ENCODE measurements at places on chromosomes 5 and 9. TPM values are rescaled to one million over a fixed set of nuclear protein-coding genes. Genes with fewer than 3 reads are reported as not detected.

Gene PCDHB7
- total RNA-seq, result not detected

Gene APBA1
- total RNA-seq, result 4.8 TPM

Gene GBGT1
- 4.1 TPM for total RNA-seq

Gene CDX1
- not detected for total RNA-seq

Gene CCL28
- total RNA-seq, result 23.1 TPM

Gene FAM53C
- total RNA-seq, result 28.4 TPM
